ENCODE measurements at places on chromosomes 3 and 15.

DNA sequence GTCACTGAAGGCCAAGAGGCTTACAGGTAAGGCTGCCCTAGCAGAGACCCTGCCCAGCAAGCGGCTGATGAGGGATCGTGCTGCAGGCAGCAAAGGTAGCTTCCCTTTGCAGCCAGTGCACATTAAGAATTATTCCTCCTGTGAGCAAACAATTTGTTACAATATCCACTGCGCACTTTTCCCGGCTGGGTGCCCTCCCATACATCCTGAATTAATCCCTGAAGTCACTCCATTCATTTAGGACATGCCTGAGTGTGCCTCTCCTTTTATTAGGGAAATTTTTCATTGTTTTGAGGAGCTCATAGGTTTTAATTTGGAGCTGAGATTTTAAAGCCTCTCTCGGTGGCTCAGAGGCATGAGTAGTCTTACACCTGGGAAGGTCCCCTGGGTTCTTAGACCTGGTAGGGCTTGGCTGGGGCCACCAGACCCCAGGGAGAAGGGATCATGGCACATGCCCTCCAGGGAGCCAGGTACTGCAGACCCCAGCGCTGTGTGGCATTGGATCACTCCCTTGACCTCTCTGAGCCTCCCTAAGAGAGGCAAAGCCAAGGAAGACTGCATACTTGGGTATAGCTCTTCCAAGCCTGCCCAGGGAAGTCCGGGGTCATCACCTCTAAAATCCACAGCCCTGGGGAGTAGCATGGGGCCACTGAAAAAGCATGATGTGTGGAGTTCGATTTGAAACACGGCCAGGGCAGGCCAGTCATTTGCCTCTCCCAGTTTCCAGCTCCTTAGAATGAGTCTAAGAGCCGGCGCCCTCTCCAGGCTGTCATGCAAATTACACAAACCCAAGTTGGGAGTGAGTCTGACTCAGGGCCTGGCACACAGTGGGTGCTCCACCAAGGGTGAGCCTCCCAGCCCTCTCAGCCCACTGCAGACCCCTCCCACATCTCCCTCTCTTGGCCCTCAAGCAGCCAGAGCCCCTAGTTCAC lies 151.9 kb upstream of the LINGO1 start:
- DNase-seq = no peak

DNA sequence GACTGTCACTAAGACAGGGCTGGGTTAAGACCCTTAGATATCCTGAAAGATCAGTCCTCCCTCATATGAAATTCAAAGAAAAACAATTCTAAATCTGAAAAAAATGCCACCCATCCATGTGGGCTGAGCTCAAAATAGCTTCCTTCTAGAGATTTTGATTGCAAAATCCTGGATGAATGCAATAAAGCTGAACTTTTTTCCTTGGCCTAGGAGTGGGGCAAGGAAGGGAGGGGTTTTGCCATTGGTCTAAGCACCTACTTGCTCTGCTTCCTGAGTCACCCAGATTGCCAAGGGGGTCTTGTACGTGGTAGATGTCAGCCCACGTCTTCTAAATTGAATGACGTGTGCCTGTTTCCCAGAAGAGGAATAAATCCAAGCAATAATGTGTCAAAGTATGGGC lies 15.3 kb upstream of the SMAD3 start:
- DNase-seq = peak; percentile 68

DNA sequence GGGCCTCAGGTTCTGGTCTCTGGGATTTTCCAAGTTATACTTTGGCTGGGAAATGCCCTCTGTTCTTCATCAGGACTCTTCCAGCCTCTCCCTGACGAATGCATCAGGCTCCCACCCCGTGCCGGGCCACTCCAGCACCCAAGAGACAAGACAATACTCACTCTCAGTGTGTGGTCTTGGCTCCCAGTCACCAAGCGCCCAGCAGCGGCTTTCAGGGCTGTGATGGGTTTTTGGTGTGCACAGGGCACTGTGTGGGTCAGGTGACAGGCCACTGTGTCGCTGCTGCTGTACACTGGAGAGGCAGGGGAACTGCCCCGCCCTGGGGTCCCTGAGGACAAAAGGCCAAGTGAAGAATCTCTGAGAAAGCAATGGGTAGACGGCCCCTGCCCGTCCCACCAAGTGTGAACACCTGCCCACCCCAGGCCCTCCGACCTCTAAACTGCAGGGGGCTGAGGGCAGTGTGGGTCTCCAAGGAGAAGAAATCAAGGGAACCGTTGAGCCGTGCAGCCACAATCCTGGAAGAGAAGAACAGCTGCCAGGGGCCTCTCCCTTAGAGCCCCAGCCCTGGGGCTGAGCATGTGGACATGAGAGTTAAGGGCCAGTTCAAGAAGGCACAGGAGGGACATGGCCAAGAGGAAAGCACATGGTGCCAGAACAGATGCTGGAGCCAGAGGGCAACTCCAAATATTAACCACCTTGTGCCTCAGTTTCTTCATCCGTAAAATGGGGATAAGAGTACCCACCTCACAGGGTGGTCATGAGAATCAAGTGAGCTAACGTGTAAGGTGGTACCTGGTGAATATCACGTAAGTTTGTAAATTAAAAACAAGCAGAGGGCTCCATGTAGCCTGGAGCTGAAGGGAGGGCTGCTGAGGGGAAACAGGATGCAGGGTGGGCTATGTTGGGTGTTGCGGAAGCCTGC lies 34.1 kb downstream of the PTPN23 start:
- DNase-seq = no peak

DNA sequence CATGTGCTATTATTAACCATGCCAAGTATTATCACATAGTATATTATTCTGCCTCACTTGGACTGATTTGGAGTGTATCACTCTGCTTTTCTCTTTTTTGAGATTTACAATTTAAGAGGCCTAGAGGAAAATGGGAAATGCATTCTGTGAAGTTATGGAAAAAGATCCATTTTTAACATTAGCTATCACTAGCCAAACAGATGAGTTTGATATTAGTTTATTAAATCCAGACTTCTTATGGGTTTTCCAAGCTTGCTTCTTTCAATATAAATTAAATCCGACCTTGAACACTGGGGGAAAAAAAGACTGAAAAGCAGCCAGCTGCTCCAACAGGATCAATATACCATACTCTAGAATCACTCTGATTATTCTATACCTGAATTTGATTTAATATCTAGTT lies 30.1 kb upstream of the PLOD2 start:
- DNase-seq = no peak

GRCh38 chr3:117665296-117665695 lies 955.7 kb downstream of the TUSC7 start:
- no peak for DNase-seq

DNA sequence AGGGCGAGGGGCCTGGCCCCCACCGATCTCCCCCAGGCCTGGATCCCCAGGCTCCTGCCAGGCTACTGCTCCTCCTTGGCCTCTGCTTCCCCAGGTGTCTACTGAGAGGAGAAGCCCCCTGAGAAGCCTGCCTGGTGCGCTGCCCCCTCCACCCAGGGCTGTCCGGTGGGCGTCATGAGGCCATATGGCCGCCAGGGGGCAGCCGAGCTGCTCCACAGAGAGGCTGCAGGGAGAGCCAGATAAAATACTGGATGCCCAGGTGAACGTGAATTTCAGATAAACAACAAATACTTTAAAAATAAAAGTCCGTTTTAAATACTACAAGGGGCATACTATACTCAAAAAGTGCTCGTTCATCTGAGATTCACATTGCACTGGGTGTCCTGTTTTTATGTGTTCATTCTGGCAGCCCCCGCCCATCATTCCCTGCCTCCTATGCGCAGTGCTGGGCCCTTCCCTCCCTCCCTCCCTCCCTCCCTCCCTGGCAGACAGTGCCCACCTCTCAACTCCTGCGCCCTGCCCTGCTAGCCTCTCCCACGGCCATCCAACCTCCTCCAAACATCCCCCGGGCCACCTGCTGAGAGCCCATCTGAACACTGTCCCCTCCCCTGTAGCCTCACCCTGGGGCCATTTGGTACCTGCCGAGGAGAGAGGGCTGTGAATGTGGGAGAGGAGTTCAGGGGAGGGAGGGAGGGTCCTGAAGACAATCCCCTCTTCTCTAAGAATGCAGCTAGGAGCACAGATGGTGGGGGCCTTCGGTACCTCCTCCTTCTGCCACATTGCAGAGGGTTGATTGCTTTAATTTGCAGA lies 29.6 kb downstream of the PSTPIP1 start:
- DNase-seq = peak; percentile 21

DNA sequence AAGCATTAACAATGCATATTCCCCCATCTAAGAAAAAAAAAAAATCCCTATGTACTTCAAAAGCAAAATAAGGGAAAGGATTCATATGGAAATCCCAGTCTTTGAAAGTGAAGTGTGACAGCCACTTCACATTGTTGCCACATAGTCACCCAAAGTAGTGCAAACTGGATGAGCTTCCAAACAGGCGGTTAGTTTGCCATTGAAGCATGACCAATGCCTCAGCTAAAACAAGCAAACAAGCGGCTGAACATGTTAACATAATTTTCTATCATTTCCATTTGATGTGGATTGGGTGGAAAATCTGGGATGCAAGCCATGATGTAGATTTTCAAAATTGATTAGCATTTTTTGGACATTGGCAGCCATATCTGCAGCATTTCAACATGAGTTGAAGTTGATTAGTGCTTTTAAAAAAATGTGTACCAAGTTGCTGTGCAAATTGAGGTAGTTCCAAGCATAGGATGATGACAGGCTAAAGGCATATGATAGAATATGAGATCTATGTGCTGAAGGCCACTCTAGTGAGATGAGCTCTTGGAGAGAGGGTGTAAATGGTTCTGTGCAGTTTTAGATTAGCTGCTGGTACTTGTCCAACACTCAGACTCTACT lies 405.2 kb downstream of the NR2F2 start:
- DNase-seq = no peak

Measured in mammary epithelial cell (primary cell).